NCI-H510A (cell line): ENCODE measurements at places on chromosomes 12 and 14.

GRCh38 chr12:14239350-14239934 is 126.0 kb upstream of the ATF7IP start:
- DNase-seq, result no peak

- no peak for DNase-seq
Observed at GRCh38 chr14:86450085-86450484, 920.1 kb downstream of the FLRT2 start.

- DNase-seq, result no peak
Observed at GRCh38 chr14:26143057-26143456, 454.8 kb downstream of the NOVA1 start.

- DNase-seq, result no peak
Observed at GRCh38 chr14:100748403-100748802, 21.7 kb downstream of the DLK1 start.

DNA sequence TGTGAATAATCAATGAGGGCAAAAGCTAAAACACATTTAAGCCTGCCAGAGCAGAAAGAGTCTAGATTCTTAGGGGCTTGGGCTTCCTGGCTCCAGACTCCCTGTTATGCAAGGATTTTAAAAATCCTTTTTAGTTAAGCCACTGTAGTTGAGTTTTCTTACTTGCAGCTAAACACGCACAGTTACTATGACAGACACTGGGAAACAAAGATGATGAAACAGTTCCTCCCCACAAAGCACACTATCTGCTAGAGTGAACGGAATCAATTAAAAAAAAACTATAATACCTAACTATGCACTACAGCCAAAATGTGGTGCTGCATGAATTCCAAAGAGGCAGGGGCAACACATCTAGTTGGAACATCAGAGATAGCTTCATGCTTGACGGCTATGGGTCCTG is 28.2 kb downstream of the RPS6KA5 start:
- DNase-seq, result no peak

- no peak for DNase-seq
Observed at GRCh38 chr14:23568600-23569331, 1.2 kb upstream of the AP1G2 start.

- no peak for DNase-seq
Observed at GRCh38 chr12:98123021-98123461, 392.3 kb upstream of the TMPO start.

GRCh38 chr14:22824711-22825359 is 4.9 kb upstream of the MRPL52 start:
- no peak for DNase-seq

- no peak for DNase-seq
Observed at GRCh38 chr14:37580146-37580545, 14.9 kb downstream of the FOXA1 start.

- no peak for DNase-seq
Observed at GRCh38 chr12:132392389-132393244, 63.2 kb upstream of the GALNT9 start.

GRCh38 chr12:106581543-106582248 is 1.1 kb upstream of the RFX4 start:
- no peak for DNase-seq

GRCh38 chr14:101507836-101508150 is 53.5 kb upstream of the DIO3 start:
- no peak for DNase-seq

DNA sequence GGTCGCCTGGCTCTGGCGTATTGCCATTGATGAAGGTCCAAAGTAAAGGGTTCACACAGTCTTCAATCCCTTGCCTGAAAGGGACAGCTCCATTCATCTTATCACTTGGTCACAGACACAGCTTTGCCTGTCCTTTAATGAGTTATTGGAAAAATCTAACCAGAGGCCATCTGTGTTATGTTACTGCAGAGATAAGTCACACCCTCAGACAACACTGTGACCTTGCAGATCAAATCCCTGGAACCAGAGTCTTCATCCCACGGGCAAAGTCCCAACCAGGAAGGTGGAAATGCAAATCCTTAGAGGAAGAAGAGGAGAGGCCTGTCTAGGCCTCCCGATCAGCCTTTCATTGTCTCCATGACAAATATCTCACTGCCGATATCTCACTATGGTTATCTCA is 68.3 kb upstream of the SCN8A start:
- no peak for DNase-seq

DNA sequence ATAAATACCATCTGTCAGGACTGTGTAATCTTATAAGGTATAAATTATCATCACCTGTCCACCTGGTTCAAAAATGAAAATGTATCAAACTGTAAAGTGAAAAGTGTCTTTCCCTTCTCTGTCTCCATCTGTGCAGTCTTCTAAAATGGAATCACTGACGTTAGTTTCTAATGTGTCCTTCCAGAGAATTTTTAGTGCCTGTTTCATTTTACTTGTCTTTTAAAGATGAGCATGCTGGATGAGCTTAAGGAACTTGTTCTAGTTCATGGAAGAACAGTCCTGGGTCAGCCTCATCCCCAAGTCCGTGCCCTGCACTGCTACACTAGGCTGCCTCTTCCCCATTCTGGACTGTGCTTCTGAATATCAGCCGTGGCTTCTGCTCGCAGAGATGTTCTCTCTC is 5.4 kb upstream of the NT5DC3 start:
- no peak for DNase-seq

GRCh38 chr12:78088391-78088832 is 257.7 kb downstream of the NAV3 start:
- DNase-seq, result no peak

- no peak for DNase-seq
Observed at GRCh38 chr12:13032164-13032563, 12.0 kb upstream of the FAM234B start.

GRCh38 chr14:93965946-93966474 is 10.4 kb downstream of the ASB2 start:
- DNase-seq, result no peak

DNA sequence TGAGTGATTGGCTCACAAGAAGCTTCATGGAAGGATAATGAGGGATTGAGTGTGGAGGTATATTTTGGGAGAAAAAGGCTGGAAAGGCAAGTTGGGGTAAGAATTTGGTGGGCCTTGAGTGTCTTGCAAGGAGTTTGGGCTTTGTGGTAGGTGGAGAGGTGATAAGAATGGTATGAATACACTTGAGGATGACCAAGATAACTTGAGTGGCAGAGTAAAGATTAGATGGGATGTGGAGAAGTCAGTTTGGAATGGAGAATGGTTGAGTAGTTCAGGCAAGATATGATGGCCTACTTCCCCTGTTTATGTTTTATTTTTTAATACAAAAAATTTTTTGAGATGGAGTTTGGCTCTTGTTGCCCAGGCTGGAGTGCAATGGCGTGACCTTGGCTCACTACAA is 9.1 kb downstream of the ADCK1 start:
- DNase-seq, result no peak

DNA sequence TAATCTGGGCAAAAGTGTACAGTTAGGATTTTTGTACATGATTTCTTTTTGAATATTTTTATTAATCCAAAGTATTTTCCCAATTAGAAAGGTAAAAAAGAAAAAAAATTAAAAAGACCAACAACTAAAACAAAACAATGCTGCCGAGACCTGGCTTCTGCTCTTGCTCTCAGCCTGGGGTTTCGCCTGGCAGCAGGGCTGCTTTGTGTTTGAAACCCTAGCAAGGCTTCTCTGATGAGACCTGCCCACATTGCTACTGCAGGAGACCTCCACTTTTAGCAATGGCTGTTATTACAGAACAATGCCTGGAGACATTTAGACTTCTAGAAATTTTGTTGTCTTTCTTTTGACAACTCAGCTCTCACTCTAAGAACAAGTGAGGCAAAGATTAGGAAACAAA is 1153.0 kb upstream of the TMEM132C start:
- no peak for DNase-seq

DNA sequence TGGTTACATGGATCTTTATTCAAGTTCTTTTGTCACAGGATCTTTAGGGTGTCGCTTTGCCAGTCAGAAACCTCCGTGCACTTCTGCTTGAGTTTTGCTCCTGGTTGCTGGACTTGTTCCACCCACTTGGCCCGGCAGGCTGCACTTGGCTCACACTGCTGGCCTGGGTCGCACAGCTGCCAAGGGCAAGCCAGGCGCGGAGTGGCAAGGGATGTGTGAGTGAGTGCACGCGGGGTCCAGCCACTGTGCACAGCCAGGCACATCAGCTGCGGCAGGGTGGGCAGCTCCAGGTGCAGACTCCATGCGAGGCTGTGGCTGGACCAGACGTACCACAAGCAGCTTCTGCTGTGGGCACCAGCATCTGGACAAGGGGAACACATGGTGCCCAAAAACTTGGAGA is 76.6 kb downstream of the DERA start:
- DNase-seq, result no peak

- DNase-seq, result no peak
Observed at GRCh38 chr14:103846543-103847450, 578 bp downstream of the PPP1R13B start.

DNA sequence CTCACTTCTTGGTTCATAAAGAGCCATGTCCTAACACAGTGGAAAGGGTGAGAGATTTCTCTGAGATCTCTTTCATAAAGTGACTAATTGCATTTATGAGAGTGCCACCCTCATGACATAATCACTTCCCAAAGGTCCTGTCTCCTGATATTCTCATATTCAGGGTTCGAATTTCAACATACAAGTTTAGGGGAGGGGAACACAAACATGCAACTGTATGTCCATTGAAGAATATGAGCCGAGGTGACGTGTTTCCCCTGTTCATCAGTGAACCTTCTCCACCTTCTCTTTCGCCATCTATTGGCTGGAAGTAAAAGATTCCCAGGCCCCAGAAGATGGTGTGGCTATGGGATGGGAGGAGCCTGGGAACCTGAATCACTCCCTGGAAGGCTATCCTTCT is 354.2 kb upstream of the ATP2B1 start:
- DNase-seq, result no peak

DNA sequence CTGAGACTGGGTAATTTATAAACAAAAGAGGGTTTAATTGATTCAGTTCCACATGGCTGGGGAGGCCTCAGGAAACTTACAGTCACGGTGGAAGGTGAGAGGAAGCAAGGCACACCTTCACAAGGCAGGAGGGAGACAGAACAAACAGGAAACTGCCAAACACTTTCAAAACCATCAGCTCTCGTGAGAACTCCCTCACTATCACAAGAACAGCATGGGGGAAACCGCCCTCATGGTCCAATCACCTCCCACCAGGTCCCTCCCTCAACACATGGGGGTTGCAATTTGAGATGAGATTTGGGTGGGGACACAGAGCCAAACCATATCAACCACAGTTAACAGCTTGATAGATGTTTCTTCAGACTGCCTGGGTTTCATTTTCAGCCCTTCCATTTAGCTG is 6.2 kb upstream of the GNPNAT1 start:
- DNase-seq, result no peak

GRCh38 chr12:20376984-20377383 is 8.6 kb downstream of the PDE3A start:
- no peak for DNase-seq

DNA sequence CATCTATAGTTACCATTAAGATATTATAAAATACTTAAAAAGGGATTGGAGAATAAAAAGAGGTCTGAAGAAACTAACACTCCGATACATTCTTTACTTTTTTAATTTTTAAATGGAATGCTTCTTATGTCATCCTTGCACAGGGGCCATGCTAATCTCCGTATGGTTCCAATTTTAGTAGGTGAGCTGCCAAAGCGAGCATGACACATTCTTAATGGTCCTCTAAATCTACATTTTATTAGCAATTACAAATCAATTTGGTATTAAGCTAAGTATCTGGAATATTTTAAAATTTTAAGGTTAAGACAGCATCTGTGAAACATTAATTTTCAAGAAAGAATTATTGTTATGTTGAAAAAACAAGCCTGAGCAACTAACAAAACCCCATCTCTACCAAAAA is 6.2 kb upstream of the ARID4A start:
- DNase-seq, result no peak

GRCh38 chr14:70885343-70886022 is 21.8 kb upstream of the PCNX1 start:
- no peak for DNase-seq

DNA sequence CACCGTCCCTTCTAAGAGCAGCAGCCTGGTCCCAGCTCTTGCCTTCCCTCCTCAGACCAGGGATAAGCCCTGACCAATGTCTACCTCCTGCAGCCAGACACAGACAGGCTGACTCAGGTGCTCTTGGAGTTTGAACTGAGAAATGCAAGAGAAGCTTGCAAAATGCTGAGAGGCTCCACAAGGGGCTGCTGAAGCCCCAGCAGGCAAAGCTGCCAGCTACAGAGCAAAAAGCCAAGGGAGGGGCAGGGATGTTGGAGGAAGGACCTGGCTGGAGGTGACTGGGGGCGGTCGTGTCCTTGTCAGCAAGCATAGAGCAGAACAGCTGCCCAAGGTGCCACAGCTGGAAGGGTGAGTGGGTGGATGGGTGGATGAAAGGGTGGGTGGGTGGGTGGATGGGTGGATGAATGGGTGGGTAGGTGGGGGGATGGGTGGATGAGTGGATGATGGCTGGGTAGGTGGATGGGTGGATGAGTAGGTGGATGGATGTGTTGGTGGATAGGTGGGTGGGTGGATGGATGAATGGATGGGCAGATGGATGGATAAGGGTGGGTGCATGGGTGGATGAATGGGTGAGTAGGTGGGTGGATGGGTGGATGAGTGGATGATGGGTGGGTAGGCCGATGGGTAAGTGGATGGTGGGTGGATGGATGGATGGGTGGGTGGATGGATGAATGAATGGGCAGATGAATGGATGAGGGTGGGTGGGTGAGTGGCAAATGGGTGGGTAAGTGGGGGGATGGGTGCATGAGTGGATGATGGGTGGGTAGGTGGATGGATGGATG is 4.0 kb upstream of the INF2 start:
- no peak for DNase-seq

- no peak for DNase-seq
Observed at GRCh38 chr12:96864335-96864734, 42.7 kb upstream of the NEDD1 start.

GRCh38 chr14:24952851-24953666 is 96.9 kb downstream of the STXBP6 start:
- DNase-seq, result no peak

DNA sequence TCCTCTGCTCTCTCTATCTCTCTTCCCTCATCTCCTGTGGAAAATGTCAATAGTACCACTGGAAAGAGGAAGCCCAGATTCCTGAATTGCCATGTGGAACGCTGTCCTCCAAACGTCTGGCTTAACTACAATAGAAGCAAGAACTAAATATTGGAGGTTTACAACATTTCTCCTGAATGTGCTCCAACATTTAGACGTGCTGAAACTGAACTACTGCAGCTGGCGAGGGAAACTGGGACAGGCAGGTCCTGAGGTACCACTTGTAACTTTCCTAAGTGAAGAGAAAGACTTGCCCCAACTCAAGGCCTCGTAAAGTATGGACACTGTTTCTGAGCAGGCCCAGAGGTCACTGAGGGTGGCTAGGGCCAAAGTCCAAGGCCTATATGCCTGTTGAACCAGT is 187.7 kb downstream of the NTF3 start:
- no peak for DNase-seq

- peak; percentile 58 for DNase-seq
Observed at GRCh38 chr12:27710592-27711316, at the start of gene MRPS35. Gene MRPS35 (plus strand): TSS chr12:27710832. CDS start chr12:27710844, 12 bp downstream.

- DNase-seq, result no peak
Observed at GRCh38 chr14:31229009-31229408, 21.4 kb upstream of the HECTD1 start.

- DNase-seq, result peak; percentile 95
Observed at GRCh38 chr14:23306412-23307145, at the start of gene BCL2L2. Gene BCL2L2 (plus strand): TSS chr14:23306833. CDS start chr14:23307768, 935 bp downstream.
